ENCODE measurements at places on chromosomes 3 and 15. TPM values are rescaled to one million over a fixed set of nuclear protein-coding genes. Genes with fewer than 3 reads are reported as not detected.

DNA sequence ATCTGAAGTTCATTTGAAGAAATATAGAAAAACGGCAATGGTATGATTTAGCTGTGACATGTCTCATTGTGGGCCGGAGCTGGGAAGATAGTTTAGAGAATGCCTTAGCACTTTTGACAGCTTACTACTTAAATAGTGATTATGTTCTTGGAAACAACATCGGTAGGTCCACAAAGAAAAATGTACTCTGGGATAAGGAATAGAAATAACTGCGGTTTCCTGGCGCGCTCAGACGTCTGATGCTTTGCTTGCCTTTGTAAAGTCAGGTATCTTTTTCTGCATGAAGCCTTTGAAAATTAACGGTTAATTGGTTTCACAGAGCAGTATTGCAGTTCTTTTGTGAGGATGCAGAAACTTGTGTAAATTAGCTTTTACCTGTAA, 1.4 kb downstream of the USP3 start:
- no peak for DNase-seq

DNA sequence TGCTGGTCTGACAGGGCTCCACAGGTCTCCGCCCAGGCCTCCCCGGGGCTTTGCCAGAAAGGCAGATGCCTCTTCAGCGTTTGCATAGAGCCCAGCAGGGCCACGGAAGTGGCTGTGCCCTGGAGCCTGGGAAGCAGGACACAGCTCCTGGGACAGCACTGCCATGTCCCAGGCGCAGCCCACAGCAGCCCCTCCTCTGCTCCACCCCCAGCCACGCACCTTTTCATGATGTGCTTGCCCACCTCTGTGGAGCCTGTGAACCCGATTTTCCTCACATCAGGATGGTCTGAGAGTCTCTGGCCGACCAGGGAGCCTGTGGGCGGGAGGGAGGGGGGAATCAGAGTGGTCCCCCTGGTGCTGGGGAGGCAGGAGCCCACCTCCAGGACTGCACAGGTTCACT, 33.9 kb upstream of the SLC41A3 start:
- DNase-seq = no peak

LRRFIP2 gene
- 81.1 TPM for polyA plus RNA-seq

LTK gene
- polyA plus RNA-seq = 0.23 TPM

ONECUT1 gene
- polyA plus RNA-seq = not detected

CYP1A1 gene
- not detected for polyA plus RNA-seq

DNA sequence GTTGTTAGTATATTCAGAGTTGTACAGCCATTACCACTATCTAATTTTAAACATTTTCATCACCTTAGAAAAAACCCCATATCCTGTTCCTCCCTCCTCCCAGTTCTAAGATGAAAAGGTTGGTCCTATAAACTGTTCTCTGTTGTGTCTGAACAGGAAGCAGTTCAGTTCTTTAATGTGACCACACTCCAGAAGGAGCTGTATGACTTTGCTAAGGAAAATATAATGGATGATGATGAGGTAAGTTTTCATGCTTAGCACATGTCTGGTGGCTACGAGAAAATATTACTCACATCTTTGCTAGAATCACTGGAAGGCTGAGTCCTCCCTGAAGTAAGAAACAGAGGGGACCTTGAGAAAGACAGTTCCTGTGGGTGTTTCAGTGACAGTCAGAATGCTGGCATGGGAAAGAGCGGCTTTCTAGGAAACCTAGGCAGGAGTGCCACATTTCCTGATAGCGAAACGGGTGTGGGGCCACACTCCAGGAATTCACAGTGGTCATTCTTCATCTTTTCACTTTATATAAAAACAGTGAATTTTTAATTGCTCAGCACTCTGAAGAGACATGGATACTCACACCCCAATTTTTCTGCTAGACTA, 20.3 kb downstream of the CRTAP start:
- DNase-seq = no peak

DNA sequence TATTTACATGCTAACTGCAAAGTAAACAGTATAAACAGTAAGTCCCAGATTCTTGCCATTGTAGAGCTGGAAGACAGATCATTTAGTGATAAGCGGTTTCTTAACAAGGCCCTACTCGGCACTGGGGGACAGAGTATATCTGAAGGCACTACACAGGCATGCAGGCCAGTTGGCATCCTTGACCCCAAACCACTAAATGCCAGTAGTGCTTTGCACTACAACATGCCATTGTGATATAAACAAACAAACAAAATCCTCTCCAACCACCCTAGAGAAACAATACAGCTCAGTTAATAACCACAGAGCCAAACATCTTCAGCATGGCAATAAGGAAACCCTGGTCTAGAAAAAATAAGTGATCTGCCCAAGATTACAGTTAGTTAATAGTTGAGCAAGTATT, 5.3 kb downstream of the AQR start:
- no peak for DNase-seq

CX3CR1 gene
- 0.29 TPM for polyA plus RNA-seq

GRCh38 chr3:46659285-46659684, 34.2 kb downstream of the ALS2CL start:
- DNase-seq = no peak

LNP1 gene
- polyA plus RNA-seq = 2.4 TPM

DNA sequence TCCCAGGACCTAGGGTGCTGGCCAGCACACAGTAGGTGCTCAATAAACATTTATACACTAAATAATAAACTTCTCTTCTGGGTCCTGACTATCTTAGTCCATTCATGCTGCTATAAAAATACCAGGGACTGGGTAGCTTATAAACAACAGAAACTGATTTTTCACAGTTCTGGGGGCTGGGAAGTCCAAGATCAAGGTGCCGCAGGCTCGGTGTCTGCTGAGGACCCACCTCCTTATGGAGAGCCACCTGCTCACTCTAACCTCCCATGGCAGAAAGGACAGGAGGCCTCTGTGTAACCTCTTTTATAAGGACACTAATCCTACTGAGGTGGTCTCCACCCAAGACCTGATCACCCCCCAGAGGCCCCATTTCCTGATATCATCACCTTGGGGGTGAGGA, 114.4 kb upstream of the IQSEC1 start:
- DNase-seq = no peak

GRCh38 chr3:12893247-12893646, 51.9 kb upstream of the RPL32 start:
- DNase-seq = no peak

SEMA5B gene
- polyA plus RNA-seq = 1.3 TPM

- no peak for DNase-seq
Observed at GRCh38 chr3:70531063-70531657, 218.7 kb upstream of the MDFIC2 start.

GPR149 gene
- polyA plus RNA-seq = not detected

GRCh38 chr3:80391573-80391972, 623.8 kb upstream of the ROBO1 start:
- DNase-seq = no peak

HYAL1 gene
- 3.6 TPM for polyA plus RNA-seq

DNA sequence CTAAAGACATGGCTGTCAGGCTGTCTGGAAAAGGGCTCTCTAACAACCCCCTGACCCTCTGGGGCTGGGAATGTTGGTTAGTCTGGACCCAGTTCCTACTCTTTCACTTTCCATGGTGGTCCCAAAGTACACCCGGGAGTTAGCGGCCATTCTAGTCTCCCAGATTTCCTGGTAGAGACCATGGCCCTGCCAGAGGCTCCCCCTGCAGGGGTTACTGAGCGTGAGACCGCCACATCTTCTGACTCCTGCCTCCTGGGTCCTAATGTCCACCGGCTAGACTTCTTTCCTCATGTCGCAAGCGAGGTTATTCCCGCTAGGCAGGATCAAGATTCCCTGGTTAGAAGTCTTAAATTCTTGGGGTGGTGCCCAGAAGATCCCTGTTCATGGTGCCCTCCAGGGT, 540.0 kb upstream of the ROBO1 start:
- no peak for DNase-seq

- no peak for DNase-seq
Observed at GRCh38 chr3:73563896-73564582, 60.7 kb downstream of the PDZRN3 start.

KLHL6 gene
- polyA plus RNA-seq = 0.21 TPM

- DNase-seq = no peak
Observed at GRCh38 chr15:96079041-96079440, 251.5 kb upstream of the NR2F2 start.

- DNase-seq = no peak
Observed at GRCh38 chr15:35567392-35567791, 21.4 kb upstream of the DPH6 start.

DNA sequence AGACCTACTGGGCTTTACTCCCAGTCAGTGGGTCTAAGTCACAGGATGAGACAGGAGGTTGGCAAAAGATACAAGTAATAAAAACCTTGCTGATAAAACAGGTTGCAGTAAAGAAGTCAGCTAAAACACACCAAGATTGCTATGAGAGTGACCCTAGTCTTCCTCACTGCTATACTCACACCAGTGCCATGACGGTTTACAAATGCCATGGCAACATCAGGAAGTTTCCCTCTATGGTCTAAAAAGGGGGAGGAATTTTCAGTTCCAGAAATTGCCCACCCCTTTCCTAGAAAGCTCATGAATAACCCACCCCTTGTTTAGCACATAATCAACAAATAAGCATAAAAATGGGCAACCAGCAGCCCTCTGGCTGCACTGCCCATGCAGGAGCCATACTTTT, 966.7 kb upstream of the ROBO1 start:
- no peak for DNase-seq

TEX9 gene
- polyA plus RNA-seq = 3.0 TPM

DNA sequence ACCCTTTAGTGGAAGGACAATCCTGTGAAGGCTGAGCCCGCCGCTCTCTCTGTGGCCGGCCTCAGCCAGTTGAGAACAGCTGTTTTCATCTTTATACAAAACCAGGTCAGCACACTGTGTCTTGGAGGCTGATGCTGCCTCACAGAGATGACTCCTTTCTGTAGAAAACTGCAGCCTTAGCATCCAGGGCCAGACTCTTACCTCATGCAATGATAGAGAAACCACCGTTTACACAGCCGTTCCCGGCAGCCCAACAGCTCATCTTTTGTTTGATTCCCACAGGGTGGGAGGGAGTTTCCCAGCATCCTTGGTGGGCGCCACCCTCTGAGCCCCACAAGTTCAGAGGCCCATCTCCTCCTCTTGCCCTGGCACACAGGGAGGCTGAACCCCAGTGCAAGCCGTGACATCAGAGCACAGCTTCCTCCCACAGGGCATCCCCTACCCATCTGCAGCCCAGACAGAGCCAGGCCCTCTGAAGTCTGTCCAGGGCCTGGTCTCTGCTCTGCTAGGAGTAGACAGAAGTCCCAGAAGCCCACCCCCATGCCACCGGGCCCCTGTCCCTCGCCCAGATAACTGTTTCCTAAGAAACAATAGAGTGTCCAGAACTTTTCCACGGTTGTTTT, 105.0 kb downstream of the LRRK1 start:
- DNase-seq = peak; percentile 74

DNA sequence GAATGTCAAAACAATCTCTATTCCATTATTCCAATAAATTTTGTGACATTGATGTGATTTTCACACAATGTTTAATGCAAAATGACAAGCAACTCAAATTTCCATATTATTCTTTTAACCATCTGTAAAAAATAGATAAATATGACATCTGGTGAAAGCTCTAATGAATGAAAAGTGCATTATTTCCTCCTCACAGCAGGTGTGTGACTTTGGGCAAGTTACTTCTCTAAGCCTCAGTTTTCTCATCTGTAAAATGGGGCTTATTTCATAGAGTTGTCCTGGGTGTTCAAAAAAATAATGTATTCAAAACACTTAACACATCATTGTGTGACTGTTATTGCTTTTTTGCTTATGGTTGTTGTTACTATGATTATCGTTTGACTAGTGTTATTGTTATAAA, 70.4 kb downstream of the THBS1 start:
- no peak for DNase-seq

DNA sequence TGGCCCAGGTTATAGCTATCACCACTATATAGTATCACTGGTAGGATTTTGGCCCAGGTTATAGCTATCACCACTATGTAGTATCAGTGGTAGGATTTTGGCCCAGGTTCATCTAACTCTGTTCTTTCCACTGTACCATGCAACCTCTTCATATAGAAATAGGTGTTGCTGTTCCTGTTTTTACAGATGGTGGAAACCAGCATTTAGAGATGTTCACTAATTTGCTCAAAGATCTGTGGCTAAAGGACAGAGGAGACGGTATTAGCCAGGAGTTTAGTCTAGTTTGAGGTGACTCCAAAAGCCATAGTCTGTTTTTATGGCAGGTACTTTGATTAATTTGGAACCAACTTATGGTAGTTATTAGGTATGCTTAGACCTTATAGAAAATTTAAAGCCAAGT, 3.1 kb downstream of the LRCH3 start:
- no peak for DNase-seq

DNA sequence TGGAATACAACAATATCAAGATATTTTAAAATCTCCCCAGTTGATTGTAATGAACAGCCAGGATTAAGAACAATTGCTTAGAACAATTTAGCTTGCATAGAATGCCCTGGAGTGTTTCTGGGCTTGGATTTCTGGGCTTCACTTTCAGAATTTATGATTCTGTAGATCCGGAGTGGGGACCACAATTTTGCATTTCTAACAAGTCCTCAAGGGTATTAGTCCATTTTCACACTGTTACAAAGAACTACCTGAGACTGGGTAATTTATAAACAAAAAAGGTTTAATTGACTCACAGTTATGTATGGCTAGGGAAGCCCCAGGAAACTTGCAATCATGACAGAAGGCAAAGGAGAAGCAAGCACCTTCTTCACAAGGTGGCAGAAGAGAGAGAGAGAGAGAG, 54.3 kb upstream of the MYRIP start:
- DNase-seq = no peak

All from ovary (tissue), 10 donors.